ENCODE measurements at places on chromosomes 7 and 10. TPM values are rescaled to one million over a fixed set of nuclear protein-coding genes. Genes with fewer than 3 reads are reported as not detected.

DNA sequence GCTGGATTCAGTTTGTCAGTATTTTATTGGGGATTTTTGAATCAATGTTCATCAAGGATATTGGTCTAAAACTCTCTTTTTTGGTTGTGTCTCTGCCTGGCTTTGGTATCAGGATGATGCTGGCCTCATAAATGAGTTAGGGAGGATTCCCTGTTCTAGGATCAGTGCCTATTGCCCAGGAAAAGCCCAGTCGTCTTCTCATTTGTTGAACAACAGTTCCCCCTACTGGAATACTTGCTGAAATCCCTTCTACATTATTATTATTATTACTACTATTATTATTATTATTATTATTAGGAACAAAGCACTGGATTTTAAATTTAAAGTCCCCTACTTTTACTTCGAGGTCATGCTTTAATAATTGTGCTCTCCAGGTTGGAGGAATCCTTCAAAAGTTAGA lies 528.9 kb downstream of the MAGI2 start:
- no peaks in the 10 kb centered on the region for H3K27me3 ChIP-seq
- H3K4me3 ChIP-seq = no peak overlapping the region
- no peak overlapping the region for H3K27ac ChIP-seq
- H3K4me1 ChIP-seq = no peaks in the 10 kb centered on the region
- no peak for DNase-seq

- H3K4me3 ChIP-seq = no peak overlapping the region
- H3K27ac ChIP-seq = no peak overlapping the region
- peaks cover 1% of the 10 kb centered on the region for H3K36me3 ChIP-seq
- no peaks in the 10 kb centered on the region for H3K27me3 ChIP-seq
- DNase-seq = no peak
- peaks cover 5% of the 10 kb centered on the region for H3K4me1 ChIP-seq
Measured at GRCh38 chr7:24926623-24927524, 53.1 kb downstream of the OSBPL3 start.

- no peaks in the 10 kb centered on the region for H3K4me1 ChIP-seq
- H3K36me3 ChIP-seq = no peaks in the 10 kb centered on the region
- no peak for DNase-seq
- no peak overlapping the region for H3K27ac ChIP-seq
Measured at GRCh38 chr7:137283153-137283552, 60.4 kb downstream of the PTN start.

Gene OR2A5
- total RNA-seq = not detected

Measured in progenitor cell of endocrine pancreas (in vitro differentiated cells).